Activated CD8-positive, alpha-beta memory T cell treated with anti-CD3 and anti-CD28 coated beads, Interleukin-2, amount 50 U/mL, for 4 hours (primary cell): ENCODE measurements at places on chromosomes 5 and 9.

- DNase-seq, result no peak
Observed at GRCh38 chr5:128144491-128144890, 60.9 kb downstream of the SLC12A2 start.

DNA sequence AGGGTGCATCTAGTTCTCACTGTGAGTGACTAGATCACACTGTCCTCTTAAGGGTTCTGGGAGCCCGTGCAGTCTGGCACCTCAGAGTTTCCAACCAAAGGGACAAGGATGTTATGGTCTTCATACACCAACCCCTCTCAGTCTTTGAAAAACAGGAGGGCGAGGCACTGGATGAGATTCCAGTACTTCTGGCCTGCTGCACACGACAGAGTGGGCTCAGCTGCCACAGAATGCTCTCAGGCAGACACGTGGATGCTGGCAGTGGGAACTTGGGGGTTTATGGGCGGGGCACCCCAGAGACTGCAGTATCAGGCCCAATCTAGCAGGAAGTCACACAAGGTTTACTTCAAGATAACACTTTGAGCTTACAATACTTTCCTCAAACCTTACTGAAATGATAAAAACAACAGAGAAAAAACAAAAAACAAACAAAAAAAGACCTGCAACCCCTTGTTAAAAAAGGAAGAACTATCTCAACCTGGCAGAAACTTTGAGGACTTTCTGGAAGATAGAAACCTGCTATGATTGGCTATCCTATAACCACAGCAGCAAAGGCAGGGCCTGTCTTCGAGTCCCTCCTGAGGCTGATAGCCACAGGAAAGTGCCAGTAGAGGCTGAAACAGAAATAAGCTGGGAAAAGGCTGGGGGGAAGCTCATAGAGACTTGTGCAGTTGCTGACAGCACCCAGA is 28.3 kb upstream of the TGFBR1 start:
- peak; percentile 52 for DNase-seq

GRCh38 chr9:134917431-134918373 is at the start of gene FCN1:
Gene FCN1, minus strand, starts transcription at chr9:134917912. Its CDS starts 41 bp downstream, at chr9:134917871.
- DNase-seq, result no peak

GRCh38 chr5:165504674-165505073 is 1999.3 kb downstream of the MAT2B start:
- DNase-seq, result no peak

DNA sequence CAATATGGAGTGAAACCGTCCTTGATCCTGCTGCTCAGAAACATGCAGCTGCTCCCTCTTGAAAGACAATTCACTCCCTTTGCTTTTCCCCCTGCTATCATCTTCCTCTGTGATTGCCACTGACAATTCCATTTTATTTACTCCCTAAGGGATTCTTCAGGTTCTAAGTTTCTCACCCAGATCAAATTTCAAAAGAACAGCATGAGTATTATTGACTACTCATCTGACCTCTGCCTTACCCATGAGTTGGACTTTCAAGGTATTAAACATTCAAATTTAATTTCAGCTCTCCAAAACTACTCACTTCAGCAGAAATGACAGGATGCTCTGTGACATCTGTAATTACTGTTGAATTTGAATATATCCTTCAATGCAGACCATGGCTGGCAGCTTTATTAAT is 236.5 kb upstream of the HAPLN1 start:
- DNase-seq, result no peak
